ENCODE measurements at places on chromosomes 3 and 15.
A peak's percentile ranks its signal among the peaks of the same experiment; 100 is the strongest.

DNA sequence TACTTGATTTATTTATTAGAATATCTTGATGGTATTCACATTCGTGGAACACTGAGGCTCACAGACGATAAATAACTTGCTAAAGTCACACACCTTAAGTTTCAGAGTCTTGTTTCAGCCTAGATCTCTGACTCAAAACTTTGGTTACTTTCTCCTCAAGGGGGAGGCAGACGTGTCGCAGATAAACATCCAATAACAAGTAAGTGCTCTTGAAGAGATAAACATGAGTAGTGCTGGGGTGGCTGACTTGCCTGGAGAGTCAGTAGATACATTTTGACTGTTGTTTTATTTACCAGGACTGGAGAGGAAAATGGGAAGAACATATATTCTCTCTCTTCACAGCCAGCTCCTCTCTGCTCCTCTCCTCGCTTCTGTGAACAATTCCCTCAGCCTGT is 31.3 kb downstream of the FBXO45 start:
- DNase-seq = no peak

DNA sequence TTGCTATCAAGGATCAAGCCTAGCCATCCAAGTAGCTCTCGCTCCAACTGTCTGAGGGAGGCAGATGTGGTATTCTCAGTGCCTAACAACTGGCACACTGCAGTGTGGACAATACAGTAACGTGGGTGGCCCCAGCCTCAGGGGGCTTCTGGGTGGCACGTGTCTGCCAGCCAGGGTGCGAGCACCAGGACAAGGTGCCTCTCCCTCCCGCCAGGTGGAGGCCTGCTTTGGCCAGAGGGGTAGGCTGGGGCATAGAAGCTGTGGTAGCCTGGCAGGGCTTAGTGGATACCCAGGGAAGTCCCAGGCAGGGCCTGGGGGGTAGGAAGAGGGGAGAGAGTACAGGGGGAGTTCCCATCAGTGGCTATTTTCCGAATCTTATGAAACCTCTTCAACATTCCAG is 234.0 kb downstream of the PLCL2 start:
- no peak for DNase-seq

DNA sequence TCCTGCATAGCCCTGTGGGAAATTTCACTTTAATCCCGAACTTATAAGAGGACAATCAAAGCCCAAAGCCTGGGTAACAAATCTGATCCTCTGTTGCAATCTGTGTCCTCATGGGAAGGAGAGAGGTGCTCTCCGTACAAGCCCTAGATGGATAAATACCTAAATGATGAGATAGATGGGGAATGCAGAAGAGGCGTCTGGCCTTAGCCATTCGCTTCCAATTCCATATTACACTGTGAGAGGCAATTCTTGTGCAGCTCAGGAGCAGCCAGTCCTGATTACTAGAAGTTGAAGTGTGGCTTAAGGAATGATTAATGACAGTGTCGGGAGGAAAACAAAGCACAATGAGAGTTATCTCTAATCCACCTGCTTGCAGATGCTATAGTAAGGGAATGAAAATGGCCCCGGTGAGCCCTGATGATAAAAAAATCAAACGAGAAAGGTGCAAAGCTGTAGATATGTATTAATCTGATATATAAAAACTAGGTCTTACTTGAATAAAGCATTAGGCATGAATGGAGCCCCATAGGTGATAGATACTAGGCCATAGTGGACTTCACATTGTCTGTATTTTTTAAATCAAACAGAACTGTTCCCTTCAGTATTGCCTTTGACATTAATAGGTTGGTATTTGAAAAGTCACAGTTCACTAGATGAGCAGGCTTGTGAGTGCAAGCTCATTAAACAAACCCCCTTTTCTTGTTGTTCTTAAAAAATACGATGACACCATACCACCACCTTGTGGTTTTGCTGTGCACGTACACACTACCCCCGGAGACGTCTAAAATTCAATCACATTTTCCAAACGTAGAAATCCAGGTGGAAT is 54.2 kb upstream of the TMCO5A start:
- peak; percentile 1 for DNase-seq

- no peak for DNase-seq
Observed at GRCh38 chr3:123700791-123701722, 116.2 kb upstream of the HACD2 start.

DNA sequence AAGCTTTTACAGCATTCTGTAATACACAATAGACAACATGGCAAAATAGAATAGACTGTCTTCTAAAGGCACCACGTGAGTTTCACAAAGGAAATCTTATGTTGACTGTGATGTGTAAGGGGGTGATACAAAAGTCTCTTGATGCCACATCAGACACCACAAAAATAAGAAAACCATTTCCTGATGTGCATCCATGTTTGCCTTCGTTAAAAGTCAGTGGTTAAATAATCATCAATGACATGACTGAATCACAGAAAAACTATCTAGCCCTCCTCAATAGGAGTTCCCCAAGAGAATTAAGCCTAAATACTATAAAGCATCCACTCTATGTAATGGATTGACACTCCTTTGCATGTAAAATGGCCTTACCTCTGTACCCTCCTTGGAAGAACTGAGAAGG is 198.6 kb upstream of the SLC2A2 start:
- no peak for DNase-seq

DNA sequence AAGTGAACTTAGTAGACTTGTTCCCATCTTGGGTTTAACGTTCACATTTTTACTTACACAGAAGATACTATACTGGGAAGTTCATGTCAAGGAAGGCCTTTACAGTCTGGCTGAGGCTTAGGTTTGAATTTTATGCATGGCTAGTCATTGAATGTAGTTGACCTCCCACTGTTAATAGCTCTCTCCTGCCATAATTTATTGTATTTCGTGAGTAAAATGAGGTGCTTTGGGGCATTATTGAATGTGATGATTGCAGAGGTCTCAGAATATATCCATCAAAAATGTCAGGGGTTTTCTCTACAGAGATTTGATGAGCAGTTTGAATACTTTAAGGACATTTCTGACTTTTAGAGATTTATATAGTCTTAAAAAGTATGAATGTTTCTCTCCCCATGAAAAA is 356.6 kb upstream of the GRM7 start:
- no peak for DNase-seq

- DNase-seq = no peak
Observed at GRCh38 chr15:75745305-75745704, 32.7 kb upstream of the CSPG4 start.

GRCh38 chr3:126125341-126125740 is 41.4 kb upstream of the SLC41A3 start:
- no peak for DNase-seq

- DNase-seq = no peak
Observed at GRCh38 chr3:120245386-120245785, 39.6 kb downstream of the GPR156 start.

DNA sequence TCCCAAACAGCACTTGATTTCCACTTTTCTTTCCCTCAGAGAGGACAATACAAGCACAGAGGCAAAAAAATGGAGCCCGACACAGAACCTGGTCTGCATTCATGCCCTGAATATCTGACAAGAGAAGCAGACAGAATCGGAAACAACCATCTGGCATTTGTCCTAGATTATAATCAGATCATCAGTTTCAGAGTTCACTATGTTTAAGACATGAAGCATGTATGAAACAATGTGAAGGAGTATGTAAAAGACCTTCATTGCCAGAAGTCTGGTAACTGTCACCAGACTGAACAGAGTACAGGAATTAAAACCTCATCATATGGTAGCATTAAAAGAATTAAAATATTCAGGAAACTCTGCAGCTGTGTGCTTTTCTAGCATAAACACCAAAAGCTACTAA is 65.0 kb downstream of the SETD2 start:
- no peak for DNase-seq

DNA sequence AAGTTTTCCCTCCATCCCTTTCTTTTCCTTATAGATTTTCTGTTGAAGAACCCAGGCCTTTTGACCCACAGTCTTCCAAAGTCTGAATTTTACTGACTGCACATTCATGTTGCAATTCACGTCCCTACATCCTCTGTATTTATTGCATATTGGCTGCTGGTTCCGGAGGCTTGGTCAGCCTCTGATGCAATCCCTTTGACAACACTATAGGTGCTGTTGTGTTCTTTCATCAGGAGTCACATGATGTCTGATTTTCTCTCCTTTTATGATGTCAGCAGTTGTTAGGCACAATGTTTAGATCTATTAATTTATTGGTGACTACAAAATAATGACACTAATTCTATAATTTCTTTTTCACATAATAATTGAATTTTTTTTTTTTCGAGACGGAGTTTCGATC is 8.7 kb downstream of the CYP1A1 start:
- DNase-seq = no peak

DNA sequence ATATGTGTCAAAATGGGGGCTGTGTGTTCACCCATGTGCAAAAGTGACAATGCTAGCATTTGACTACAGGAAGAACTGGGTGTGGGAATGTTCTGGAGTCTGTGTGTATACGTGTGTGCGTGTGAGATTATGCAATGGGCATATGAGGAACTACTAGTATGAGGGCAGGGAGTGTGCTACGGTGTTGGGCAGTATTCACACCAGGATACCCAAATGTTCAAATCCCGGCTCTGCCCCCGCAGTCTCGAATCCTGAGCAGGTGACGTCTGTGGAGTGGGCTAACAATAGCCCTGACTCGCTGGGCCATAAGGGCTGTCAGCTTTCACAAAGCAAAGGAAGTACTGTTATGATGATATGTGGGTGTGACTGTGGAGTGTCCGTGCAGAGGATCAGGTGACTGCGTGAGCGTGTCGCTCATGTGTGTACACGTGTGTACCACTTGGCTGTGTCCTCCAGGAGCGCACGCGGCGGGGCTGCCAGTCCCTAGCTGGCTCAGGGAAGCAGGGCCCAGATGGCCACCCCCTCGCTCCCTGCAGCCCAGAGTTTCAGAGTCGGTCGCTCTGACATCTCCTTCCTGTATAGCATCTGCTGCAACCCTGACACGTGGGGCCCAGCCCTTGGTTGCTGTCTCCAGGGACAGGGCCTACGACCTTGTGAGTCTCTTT is 27.2 kb downstream of the IQSEC1 start:
- peak; percentile 80 for DNase-seq

GRCh38 chr3:53890726-53891475 is 758 bp downstream of the SELENOK start:
- DNase-seq = no peak

DNA sequence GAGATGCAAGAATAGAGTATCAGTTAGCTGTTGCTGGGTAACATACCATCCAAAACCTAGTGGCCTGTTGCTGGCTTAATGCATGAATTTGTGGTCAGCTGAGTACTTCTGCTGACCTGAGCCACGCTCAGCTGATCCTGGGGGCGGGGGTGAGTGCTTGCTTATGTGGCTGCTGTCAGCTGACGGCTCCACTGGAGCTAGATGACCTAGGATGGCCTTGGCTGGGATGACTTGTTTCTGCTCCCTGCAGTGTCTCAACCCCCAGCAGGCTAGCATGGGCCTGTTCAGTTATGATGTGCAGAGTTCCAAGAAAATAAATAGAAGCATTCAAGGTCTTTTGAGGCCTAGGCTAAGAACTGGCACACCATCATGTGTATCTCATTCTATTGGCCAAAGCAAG is 63.9 kb downstream of the FBLN2 start:
- DNase-seq = no peak

GRCh38 chr15:66797921-66798320 is 95.9 kb downstream of the SMAD6 start:
- no peak for DNase-seq

DNA sequence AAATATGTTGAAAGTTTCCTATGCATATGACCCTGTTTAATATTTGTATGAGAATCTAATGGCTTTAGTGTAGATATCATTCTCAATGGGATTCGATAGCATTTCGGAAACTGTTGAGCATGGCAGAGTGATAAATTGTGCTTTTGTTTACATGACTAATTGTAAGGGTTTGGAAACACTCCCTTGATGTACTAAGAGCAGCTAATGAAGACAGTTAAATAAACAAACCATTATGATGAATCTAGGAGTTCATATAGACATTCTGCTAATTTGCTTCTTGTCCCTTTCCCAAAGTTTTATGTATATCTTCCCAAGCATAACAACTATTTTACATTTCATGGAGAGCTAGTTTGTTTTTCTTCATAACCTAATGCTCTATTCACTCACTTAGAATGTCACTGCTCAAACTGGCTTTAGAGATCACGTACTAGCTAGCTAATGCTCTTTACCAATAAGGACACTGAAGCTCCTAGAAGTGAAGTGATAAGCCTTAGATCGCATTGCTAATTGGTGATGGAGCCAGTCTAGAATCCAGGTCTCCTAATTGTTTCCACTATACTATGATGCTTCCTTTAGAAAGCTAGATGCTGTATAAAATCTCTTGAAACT is 140.8 kb downstream of the TP63 start:
- no peak for DNase-seq

GRCh38 chr15:57323806-57324589 is 52.3 kb upstream of the CGNL1 start:
- DNase-seq = no peak

DNA sequence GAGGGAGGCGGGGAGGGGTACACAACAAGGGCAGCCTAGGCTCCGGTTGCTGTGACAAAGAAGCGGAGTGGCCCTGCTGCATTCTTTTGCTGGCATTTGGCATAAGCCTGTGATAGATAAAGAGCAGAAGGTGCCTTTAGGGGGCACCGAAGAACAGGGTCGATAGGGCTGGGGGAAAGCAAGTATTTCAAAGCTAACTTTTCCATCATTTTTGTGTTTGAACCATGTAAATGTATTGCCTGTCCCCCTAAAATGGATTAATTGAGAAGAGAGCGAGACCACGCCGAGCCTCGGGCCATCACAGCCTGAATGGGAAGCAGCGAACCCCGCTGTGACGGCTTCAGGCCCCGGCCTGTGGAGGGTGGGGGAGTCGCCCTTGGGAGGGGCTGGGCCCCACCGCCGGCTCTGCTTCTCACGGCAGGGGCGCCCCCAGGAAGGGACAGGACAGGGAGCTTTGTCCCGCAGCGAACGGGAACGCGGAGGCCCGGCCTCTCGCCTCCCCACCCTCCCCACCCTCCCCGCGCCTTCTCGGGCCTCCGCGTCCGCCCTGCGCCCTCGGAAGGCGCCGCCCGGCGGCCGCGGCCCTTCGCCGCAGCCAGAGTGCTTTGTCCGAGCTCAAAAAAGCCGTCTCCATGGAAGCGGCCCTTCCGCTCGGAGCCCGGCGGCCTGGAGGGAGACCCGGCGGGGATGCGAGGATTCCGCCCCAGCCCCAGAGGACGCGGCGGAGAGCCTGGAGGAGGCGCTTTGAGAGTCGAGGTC is 32.4 kb upstream of the ALDH1L1 start:
- DNase-seq = no peak

Measured in GM19239 (cell line).